ENCODE measurements at places on chromosomes 3 and 15.

DNA sequence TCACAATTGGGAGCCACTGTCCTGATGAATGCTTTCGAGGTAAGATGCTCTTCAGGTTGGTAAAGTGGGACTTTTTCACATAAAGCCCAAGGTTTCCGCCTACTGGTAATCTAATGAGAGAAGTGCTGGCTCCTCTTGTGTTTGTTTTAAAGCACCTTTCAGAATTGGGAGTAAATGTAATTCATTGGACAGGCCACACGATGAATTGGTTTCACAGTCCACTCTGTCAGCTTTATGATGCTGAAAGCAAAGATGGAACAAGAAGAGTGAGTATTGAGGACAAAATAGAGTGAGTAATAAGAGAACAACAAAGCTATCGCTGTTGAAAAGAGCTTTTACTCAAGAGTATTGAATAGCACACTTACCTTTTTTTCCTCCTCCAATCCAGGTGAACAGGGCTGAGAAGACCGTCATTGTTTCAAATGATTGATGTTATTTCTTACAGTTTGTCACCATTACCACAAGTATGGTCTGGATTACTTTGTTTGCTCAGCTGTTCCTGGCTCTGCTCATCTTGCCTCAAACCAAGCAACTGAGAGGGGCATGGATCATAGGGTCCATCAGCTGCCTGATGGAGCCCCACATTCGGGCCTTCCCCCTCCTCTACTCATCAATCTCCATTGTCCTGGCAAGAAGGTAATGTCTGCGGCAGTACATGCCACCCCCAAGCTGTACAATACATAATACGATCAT is 136.1 kb upstream of the CNTN4 start:
- DNase-seq = no peak

DNA sequence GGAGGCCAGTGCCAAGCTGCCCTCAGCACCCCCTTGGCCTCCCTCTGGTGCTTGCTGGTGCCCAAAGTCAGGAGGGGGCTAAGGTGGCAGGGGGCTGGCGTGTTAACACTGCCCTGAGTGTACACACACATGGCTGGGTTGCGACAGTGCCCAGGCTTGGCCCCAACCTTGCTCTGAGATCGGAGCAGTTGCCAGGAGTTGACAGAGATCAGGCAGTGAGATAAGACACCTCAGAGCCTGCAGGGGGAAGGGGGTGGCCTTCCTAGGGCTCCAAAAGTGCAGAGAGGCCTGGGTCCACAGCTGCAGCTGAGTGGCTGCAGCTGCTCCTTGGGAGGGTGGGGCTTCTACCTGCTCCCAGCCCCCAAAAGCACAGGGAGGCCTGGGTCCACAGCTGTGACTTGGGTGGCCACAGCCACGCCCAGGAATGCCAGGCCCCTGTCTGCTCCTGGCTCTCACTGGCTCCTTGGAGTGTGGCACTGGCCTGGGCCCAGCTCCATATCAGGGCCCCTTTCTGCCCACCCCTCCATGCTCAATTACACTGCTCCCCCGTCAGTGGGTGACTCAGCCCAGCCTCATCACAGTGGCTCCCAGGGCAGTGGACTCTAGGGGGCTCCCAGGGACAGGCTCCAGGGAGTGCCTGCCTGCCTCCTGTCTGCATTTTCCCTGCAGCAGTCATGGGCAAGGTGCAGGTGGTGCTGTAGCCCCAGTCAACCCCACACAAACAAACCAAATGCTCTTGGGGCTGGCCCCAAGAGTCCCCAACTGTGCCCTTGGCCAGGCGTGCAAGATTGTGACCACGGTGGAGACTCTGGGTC is 56.4 kb upstream of the C15orf39 start:
- no peak for DNase-seq

GRCh38 chr3:198112031-198112430 is 152.0 kb downstream of the LMLN start:
- no peak for DNase-seq

DNA sequence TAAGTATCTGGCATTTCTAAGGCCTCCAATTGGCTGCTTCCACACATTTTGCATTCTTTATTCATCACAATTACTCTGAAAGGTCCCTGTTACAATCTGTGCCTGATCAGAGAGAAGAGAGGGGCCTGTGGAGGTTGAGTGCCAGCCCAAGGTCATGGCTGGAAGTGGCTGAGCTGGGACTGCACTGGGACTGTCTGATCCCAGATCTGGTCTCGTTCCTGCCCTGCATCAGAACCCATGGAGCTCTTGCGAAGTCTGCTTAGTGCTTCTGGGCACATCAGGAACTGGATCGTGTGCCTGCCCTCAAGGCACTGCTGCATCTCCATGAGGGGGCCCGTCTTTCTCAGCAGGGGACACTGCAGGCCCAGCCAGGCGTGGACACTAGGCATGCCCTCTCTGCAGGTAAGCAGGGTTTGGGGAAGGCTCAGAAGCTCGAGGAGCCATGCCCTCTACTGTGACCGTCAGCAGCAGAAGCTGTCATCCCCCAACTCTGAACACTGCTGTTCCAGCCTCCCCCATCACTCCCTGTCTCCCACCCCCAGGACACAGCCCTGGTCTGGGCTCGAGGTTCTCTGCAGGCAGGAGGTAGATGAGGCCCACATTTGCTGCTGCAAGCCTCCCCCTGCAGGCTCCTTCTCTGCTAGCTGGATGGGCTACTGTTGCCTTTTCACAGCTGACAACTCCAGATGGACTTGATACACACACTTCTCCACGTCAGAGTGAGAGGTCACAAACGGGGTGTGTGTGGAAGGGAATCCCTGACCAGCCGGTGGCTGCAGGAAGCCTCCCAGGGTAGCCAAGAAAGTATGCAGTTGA is 96.5 kb upstream of the PRR23E start:
- no peak for DNase-seq

- no peak for DNase-seq
Observed at GRCh38 chr3:194270627-194271459, 80.3 kb downstream of the CPN2 start.

DNA sequence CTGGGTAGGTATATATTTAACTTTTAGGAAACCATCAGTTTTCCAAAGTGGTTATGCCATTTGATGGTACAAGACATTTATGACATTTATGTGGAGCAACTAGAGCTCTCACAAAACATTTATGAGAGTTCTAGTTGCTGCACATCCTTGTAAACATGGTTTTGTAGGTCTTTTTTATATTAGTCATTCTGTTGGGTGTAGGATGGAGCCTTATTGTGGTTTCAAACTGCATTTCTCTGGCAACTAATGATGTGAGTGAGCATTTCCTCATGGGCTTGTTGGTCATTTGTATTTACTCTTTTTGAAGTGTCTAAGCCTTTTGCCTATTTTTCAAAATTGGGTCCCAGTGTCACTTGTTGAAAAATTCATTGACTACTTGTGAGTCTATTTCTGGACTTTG is 45.7 kb upstream of the MGLL start:
- no peak for DNase-seq

GRCh38 chr3:192834428-192834827 is 83.2 kb downstream of the MB21D2 start:
- no peak for DNase-seq

- no peak for DNase-seq
Observed at GRCh38 chr3:127639173-127640041, 10.4 kb downstream of the PODXL2 start.

DNA sequence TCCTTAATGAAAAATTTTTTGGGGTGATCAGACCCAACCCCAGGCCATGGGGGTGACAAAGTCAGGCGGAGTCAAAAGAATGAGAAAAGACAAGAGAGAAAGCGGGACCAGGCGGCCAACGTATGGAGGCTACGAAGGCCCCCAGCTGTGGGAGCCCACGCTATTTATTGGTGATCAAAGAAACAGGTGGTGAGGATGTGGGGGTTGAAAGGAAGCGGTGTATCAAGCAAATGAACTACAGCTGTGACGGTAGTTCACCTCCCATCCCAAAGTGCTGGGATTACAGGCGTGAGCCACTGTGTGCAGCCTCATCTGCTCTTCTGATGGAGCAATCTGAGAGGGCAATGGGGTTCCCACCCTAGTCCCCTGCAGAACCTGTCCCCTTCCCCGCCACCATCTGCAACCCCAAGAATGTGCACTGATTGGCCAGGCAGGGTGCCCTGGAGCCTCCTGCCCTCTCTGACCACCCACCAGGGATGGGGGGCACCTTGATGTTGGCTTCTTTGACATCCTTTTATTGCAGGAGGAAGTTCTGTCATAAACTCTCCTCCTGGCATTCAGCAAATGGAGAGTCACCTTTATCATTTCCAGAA is 1.1 kb upstream of the CHRNA3 start:
- DNase-seq = no peak

DNA sequence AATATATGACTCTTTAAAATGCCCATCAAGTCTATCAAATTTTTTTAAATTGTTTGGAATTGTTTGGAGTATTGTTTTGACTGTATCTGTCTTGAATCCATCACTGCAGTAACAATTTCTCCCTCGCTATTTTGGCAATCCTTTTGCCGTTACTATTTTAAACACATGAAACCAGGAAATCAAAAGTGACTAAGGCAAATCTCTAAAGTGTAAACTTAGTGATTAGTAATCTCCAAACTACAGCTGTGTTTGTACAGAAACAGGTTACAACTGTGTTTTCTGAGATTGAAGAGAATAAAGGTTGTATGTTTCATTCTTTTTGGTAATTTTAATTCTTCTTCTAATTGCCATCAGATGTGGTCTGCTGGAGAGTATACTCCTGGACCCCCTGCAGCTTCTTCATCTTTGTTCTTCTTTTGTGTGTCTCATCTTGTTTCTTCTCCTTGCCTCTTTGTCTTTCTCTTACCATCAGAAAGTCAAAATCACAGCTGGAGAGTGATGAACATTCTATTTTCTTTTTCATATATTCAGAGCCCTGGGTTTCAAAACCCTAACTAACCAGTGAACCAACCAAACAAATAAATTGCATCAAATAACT is 465.4 kb downstream of the RBMS3 start:
- no peak for DNase-seq

DNA sequence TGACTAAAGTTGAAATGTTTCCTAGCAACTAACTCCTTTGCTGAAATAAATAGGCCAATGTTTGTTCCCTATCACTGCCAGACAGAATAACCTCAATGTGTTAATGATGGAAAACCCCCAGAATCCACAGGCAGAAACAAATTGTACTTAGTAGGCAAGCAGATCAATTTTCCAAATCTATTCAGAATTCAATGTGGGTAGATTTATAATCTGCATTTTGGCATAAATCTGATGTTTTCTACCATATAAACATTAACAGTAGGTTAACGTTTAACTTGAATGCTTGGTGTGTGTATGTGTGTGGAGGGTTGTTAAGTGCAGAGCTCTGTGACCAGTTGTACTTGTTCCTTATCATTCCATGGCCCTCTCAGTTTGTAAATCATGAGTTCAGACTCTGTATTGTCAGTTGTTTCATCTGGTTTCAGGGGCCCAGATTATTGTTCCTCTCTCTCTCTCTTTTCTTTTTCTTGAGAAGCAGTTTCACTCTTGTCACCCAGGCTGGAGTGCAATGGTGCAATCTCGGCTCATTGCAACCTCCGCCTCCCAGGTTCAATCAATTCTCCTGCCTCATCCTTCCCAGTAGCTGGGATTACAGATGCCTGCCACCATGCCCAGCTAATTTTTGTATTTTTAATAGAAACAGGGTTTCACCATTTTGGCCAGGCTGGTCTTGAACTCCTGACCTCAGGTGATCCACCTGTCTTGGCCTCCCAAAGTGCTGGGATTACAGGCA is 32.8 kb downstream of the PLSCR1 start:
- no peak for DNase-seq

DNA sequence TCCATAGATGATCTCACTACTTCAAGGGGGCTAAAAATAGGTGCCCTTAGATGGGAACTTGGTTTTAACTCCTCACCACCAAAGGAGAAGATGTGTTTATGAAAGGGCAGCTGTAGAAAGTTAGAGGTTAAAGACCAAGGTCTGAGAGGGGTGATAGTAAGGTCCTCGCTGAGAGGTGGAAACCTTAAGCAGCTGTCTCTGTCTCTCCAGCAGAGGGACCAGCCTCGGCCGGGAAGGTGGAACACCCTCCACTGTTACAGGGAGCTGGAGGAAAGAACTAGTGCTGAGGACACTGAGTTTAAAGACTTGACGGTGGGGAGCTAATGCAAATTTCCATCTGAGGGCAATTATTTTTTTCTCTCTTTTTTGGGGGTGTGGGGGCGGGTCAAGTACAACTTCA is 8.9 kb upstream of the RLBP1 start:
- DNase-seq = no peak

- no peak for DNase-seq
Observed at GRCh38 chr3:195297446-195297845, 26.5 kb upstream of the XXYLT1 start.

GRCh38 chr3:191781044-191781443 is 320.1 kb downstream of the PYDC2 start:
- no peak for DNase-seq

DNA sequence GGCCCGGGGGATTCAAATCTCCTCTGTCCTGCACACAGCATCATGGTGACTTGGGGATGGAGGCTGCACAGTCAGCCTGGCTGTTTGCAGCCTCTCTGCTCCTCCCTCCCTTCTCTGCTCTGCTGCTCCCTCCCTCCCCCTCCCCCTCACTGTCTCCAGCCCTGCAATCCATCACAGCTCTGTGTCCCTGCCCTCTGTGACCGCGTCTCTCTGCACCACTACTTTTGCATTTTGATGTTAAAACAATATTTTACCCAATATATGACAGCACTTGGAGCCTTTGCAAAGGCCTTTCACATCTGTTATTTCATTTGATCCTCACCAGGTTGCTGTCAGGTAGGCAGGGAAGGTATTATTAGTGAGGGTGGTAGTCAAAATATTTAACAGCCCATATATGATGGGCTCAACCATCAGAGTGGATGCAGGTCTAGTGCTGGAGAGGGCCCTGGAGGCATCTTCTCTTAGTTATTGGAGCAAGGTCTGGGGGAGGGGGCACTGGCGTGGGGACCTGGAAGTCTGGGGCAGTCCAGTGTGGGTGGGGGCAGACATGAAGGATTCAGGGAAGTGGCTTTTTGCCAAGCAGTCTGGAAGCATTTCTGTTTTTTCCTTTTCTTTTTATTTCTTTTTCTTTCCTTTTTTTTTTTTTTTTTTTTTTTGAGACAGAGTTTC is 16.3 kb upstream of the VPS8 start:
- DNase-seq = no peak

DNA sequence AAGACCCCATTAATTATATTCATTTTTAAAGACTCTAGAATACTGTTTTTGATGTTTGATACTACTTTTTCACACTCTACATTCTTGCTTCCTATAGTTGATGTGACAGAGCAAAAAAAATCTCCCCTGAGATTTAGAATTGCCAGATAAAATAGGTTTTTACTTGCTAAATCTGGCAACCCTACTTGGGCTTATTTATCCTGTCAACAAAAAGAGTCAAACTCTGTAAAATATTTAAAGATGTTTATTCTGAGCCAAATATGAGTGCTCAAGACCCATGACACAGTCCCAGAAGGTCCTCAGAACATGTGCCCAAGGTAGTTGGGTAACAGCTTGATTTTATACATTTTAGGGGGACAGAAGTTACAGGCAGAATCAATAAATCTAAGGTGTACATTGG is 72.3 kb downstream of the DAPK2 start:
- no peak for DNase-seq
